ENCODE measurements at places on chromosomes 5 and 9. TPM values are rescaled to one million over a fixed set of nuclear protein-coding genes. Genes with fewer than 3 reads are reported as not detected.

- DNase-seq: no peak
Observed at GRCh38 chr9:82891321-82891720, 171.6 kb downstream of the RASEF start.

Gene KCNV2
- total RNA-seq: not detected

DNA sequence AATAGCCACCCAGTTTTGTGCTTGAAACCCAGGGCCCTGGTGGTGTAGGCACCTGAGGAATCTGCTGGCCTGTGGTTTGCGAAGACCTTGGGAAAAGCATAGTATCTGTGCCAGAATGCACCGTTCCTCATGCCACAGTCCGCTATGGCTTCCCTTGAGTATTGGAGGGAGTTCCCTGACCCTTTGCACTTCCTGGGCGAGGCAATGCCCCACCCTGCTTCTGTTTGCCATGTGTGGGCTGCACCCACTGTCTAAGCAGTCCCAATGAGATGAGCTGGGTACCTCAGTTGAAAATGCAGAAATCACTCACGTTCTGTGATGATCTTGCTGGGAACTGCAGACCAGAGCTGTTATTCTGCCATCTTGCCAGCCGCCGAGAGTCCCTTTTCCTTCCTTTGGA, 483.5 kb downstream of the AGTPBP1 start:
- no peak for DNase-seq

DNA sequence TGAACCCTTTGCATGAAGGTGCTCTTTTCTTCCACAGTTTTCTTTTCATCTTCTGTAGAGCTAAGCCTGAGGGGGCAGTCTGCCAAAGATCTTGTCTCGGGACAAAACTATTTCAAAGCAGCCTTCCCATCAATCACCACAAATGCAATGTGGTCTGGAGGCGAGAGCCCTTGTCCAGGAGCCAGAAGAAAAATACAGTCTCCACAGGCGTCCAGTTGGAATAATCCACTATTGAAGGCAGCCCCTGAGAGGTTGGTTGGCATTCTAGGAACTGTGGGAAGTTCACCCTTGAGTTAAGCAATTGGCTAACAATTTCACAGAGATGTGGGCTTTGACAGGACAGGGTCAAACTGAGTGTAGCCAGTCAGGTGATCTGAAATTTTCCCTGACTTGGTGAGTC, 72.0 kb downstream of the SEMA6A start:
- DNase-seq: no peak

DNA sequence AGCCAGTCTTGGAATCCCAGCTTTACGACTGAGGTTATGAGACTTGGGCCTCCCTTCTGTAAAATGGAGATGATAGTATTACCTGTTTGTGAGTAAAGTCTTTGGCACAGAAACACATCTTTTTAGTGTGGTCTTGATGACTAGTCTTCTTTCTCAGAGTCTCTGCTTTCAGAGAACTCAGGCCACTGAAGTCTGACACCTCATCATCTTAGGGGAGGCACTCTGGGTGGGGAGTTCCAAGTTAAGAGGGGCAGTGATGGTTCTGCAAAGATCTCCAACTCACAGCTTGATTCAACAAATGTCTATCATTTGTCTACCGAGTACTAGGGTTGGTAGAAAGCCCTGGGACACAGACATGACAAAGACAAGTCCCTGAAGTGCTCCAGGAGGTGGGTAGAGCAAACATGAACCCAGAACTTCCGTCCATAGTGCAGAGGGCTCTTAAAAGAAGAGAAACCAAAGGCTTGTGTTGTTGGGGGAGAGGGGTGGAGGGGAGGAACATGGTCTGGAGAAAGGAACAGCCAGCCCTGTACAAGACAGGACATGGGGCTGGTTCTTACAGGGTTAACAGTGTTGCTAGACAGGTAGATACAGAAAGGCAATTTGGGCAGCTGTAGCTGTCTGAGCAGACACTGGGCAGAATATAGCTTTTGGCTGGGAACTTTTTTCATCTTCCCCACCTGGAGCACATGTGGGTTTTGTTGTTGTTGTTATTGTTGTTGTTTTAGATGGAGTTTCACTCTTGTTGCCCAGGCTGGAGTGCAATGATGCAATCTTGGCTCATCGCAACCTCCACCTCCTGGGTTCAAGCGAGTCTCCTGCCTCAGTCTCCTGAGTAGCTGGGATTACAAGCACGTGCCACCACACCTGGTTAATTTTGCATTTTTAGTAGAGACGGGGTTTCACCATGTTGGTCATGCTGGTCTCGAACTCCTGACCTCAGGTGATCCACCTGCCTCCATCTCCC, 2.6 kb upstream of the CD14 start:
- no peak for DNase-seq

Gene EDIL3
- total RNA-seq: 42.4 TPM

DNA sequence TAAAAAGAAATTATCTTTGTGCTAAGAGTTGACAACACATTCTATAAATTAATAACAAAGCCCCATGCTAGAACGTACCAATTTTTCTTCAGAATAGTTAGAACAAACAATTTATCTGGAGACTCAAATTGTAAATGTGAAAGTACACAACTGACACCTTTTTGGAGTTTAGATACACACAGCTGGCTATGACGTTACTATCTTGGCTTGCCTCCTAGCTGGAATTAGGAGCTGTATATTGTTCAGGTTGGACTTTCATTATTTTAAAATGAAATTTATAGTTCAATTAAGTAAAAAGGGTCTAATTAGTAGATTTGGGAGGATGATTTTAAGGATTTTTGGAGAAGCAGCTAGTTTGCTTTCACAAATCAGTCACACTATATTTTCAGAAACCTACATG, 393.9 kb upstream of the RIOK2 start:
- no peak for DNase-seq

Gene EXOSC2
- 19.5 TPM for total RNA-seq

Gene OR1J2
- total RNA-seq: not detected

All from hepatocyte (in vitro differentiated cells).